ENCODE measurements at places on chromosomes 2 and 18.

DNA sequence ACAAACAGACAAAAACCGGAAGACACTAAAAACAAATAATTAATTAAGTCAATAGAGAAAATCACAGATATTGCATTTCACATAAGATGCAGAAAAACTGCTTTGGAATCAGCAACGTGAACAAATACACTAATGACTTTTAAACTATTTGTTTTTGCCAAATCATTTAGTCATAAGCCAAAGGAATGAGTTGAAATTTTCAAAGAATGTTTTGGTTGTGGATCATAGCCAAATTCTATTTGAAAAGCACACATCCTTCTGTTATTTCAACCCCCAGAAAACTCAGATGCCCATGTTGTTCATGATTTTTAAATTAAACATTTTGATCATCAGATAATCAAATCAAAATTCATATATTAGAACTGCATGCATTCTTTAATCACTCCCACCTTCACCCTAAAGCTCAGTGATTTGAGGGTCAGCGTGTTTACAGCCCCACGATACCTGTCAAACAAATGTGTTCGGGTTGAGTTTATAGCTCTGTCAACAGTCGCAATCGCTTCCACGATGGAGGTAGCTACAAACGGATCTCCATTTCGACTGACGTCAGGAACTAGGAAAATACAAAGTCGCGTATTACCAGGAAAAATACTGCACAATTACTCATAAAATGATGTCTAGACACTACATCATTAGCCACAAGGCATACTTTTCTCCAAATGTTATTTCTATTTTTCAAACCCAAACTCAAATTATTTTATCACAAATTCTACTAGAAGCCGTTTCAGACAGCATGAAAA, 90.2 kb downstream of the PXDN start:
- DNase-seq = peak; percentile 65

GRCh38 chr18:10846657-10847407, 302.5 kb downstream of the PIEZO2 start:
- no peak for DNase-seq

DNA sequence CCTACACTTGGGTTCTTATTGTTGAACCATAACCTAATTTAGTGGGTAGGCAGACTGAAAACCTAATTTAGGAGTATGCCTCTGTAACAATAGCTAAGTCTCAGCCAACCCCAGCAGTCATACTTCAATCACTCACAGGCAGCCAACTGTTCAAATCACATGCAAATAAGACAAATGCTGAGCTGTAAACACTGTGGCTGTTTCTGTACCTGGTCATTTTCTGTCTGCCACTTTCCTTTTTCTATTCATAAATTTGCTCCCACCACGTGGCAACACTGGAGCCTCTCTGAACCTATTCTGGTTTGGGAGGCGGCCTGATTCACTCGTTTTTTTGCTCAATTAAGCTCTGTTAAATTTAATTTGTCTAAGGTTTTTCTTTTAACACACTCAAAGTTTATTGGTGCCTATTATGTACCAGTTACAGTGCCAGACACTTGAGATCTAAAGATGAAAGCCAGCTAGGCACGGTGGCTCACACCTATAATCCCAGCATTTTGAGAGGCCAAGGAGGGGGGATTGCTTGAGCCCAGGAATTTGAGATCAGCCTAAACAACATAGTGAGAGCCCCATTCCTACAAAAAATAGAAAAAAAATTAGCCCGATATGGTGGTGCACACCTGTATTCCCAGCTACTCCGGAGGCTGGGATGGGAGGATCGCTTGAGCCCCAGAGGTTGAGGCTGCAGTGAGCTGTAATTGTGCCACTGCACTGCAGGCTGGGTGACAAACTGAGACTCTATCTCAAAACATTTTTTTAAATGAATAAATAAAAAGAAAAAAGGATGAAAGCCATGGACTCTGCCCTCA, 41.1 kb downstream of the THNSL2 start:
- no peak for DNase-seq

DNA sequence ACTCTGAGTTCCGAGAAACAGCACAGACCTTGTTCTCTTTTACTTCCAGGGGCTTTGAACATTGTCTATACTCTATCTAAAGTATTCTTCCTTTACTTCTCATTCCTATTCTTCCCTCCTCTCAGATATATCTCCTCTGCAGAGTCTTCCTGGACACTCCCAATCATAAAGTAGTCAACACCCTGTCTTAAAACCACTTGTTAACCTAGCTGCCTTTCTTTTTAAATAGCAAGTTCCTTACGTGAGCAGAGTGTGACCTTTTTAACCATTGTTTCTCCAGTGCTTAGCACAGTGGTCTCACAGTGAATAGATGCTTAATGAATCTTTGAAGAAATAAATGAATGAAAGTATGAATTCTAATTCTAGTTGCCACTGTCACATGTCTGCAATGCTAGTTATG, 47.4 kb downstream of the PTRHD1 start:
- DNase-seq = no peak

GRCh38 chr18:49699303-49699702, 114.0 kb downstream of the ACAA2 start:
- DNase-seq = no peak

DNA sequence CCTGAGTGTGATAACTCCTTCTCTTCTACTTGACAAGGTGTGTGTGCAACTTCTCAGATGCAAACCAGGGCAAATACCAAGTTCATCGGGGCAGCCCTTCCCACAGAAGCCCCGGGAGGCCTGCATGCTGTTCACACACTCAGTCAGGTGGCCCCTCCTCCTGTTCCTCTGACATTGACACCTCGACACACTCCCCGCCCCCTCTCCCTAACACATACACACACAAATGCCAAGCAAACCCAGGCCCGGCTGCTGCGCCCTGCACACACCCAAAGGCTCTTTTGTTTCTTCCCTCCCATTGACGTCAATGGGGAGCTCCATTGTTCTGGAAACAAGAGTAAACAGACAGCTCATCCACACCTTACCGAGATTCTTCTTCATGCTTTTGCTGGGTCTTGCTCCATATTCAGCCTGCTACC, 1.7 kb upstream of the PER2 start:
- DNase-seq = no peak

Data from GM03348 (cell line).